Neural progenitor cell (in vitro differentiated cells): ENCODE measurements at places on chromosomes 6 and 20. TPM values are rescaled to one million over a fixed set of nuclear protein-coding genes. Genes with fewer than 3 reads are reported as not detected.

DNA sequence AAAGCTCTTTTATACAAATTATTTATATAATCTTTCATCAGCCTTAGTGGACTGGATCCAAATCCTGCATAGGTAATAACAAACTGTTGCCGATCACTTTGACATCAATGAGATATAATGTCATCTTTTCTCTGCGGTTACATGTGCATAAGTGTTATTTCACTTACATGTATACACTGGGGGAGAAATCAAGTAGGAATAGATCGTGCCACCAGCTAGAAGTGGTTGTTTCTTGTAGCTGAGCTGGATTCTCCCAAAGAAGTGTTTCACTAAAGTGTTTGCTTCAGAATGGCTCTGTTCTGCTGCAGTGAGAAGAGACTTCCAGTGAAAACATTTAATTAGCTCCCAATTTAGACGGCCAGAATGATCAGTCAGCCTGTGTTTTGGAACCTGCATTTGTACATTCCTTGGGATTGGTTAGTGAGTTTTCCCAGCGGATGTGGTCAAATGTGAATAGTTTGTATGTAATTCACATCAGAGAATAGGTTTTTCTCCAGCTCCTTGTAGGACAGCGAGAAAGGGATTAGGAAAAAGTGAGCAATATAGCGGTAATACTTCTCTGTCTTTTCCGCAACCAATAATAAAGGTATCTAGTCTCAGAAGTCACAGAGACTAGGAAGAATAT, 163.1 kb upstream of the CCN2 start:
- DNase-seq, result no peak

- DNase-seq, result no peak
Observed at GRCh38 chr6:52511572-52512151, 65.2 kb downstream of the TRAM2 start.

DNA sequence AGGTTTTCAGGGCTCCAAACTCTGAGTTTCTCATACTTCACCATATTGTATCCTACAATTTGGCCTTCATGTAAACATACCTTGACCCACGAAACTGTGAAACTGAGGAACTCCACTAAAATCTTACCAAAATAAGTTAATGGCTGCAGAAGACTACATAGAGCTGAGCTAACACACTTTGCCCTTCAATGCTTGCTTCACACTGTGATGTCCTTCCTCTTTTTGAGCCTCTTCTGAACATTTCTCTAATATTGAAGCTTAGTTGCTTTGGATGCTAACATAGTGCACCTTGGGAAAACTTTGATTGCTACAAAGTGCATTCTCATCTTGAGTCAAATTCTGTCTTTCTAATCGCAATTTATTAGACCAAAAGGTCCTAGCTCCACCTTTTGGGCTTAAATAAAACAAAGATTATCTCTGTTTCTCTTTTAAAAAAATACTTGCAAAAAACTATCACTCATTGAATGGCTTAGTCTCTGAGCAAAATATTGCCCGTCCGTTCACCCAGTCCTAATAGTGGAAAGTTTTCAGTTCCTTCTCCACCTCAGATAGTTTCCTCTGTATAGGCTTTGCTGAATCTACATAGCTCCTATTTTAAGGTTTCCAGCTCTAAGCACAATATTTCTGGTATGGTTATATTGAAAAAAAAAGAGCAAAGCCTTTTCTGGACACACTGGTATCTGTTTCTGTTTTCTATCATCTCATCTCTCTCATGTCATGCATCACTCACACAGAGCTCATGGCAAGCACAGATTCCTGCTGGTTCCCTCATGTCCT, 494.6 kb downstream of the RFPL4B start:
- no peak for DNase-seq

DNA sequence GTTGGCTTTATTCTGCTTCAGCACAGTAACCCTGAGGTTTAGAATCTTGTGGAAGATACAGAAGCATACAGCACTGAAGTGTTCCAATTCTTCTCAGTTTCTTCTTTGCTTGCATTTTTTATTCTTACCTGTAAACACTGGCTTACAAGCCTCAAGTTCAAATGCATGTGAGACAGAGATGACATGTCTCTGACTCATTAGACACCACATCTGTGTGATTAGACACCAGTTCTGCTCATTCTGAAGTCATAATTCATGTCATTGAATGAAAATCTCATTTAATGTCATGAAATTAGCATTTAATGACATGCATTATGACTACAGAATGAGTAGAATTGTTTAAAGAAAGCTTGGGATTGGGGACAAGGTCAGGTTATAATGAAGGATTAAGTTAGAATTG, 5.8 kb downstream of the GZF1 start:
- no peak for DNase-seq

- no peak for DNase-seq
Observed at GRCh38 chr6:148173548-148173947, 169.1 kb upstream of the SASH1 start.

DNA sequence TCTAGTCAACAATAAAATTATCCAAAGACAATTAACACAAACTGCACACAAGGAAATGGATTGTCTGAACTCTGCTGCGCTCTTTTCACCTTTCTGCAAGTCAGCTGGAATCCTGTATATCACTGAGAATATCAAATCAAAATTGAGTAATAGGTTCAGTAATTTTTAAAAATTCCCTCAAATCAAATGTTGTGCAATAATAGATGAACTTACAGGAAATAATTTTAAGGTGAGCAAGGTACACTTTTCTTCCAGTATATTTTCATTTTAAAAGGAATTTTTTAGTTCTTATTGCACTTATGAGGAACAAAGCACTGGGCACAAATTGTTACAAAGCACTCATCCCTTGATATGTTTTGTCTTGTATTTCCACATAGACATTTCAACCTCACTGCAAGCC, 1.2 kb downstream of the SAYSD1 start:
- DNase-seq, result no peak

- DNase-seq, result no peak
Observed at GRCh38 chr6:20978151-20978614, 443.9 kb downstream of the CDKAL1 start.

DNA sequence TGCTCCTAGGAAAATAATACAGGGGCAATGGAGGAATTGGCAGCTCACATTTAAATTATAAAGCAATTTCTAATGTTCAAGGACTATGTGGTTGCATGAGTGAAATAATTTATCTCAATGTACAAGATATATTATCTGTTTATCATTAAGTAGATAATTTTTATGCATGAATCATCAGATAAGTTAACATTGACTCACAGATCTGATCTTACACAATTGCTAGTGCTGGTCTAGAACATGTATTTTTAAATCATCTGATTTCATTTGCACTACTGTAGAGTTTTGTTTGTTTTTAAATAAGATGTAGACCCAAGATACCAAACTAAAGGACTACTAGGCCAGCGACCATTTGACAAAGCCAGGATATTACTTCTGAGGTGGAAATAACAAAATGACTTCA, 199.2 kb downstream of the BMP2 start:
- no peak for DNase-seq

DNA sequence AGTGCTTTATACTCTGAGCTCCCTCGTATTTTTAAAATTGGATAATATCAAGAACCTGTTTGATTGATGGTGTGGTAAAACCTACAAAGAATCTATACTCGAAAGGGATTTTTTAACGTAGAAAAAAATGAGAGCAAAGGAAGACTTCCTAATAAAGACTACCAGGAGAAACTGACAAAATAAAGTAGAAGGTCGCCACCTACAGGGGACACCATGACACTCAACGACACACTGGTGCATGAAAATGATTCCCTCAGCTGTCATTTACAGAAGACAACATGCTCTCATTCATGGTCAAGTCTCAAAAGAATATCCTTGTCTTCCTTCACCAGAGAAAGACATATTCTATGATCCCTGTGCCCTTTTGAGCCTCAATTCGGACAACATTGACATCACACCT, 10.1 kb upstream of the NHSL1 start:
- peak; percentile 49 for DNase-seq

DNA sequence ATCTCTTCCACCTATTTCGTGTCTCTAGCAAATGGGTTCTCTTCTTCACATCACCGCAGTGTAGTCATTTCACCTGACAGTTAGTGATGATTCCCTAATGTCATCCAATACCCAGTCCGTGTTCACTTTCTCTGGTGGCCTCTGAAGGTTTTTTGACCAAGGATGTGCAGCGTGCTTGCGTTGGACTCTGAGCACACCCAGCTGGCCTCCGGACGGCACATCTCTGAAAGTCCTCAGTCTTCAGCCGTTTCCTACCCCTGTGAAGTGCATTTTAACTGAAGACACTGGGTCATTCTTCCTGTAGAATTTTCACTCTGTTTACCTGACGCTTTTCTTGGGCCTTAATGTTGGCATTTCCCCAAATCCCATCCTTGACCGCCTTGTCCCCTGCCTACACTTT, 98.7 kb downstream of the ERMARD start:
- DNase-seq, result no peak

Gene C6orf58
- not detected in 2 replicates for total RNA-seq
